ENCODE measurements at places on chromosomes 4 and X. TPM values are rescaled to one million over a fixed set of nuclear protein-coding genes. Genes with fewer than 3 reads are reported as not detected.
A peak's percentile ranks its signal among the peaks of the same experiment; 100 is the strongest.

GRCh38 chrX:150363561-150364346 is 637 bp downstream of the MAMLD1 start:
- peak; percentile 83 for DNase-seq

DNA sequence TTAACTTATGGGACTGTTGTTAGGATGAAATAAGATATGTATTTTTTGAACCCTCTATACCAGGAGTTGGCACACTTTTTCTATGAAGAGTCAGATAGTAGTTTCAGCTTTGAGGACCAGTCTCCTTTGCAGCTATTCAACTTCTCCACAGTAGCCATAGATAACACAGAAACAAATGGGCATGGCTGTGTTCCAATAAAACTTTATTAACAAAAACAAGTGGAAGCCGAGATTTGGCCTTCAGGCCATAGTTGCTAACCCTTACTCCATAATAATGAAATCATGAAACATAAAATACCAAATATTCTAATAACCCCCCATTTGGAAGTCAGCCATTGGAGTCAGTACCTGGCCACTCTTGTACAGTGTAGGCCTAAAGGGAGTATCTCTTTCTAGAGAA is 30.6 kb downstream of the ARX start:
- DNase-seq = no peak

DNA sequence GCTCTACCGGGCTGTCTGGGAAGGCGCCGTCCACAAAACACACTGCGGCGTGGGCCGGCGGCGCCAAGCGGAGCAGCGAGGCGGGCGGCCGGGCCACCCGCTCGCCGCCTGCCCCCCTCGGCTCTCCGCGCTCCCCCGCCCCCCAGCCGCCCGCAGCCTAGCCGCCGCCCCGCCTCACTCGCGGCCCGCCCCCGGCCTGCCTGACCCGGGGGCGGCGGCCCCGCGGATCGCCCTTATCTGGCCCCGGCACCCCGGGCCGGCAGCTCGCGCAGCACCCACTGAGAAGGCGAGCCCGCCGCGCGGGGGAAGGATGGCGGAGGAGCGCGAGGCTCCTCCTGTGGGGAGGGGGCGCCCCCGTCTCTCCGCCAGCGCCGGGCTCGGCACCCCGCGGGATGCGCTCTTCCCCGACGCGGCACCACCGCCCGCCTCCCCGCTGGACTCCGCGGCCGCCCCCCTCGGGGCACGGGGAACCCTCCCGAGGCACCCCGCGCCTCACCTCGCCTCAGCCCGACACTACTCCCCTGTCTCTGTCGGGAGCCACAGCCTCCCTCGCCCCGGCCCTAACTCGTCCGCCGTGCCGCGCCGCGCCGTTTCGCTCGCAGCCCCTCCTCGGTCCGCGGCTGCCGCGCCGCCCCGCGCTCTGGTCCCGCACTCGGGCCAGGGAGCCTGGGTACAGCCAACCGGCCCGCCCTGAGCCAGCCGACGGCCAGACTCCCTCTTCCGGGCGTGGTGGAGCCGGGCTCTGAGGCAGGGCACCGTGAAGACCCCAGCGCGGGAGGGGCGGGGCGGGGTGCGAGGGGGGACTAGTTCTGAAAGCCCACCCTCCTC is 566 bp downstream of the ATP11C start:
- no peak for DNase-seq

DNA sequence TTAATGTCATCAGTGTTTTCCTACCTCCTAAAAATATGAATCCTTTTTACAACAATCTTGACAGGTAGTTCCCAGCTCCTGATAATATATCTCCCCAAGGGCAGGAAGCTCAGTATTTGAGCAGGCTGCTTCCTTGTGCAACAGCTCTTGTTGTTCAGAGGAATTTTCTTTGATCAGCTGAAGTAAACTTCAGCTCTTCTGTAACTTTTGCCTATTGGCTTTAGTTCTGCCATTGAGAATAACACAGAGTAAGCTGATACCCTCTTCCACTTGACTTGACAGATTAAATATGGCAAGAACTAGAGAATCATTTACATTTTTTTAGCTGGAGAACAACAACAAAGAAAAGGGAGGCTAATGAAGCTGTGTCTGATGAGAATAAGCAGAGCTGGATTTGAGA is 75.2 kb downstream of the LUZP4 start:
- DNase-seq = no peak

- DNase-seq = no peak
Measured at GRCh38 chr4:4673070-4673469, 131.2 kb upstream of the STX18 start.

DNA sequence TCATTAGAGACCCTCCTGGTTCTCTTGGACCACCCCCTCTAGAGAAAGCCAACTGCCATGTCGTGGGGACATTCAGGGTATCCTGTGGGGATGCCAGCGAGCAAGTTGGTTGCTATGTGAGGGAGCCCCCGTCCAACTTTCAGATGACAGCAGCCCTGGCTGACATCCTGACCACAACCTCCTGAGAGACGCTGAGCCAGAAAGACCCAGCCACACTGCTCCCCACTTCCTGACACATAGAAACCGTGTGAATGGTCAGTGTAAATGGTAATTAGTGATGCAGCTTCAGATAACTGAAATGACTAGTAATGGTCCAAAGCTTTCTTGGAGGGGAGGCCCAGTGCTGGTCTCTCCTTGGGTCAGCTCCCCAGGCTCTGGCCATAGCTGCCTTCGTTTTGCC is 10.8 kb downstream of the CLCN4 start:
- no peak for DNase-seq

The FGFBP2 gene
- total RNA-seq = 2.9 TPM

The MID1 gene
- 16.2 TPM for total RNA-seq

The FGF5 gene
- total RNA-seq = not detected

The TCP11X2 gene
- total RNA-seq = not detected

Measured in vagina (tissue), 2 donors.